ENCODE measurements at places on chromosomes 6 and 20.

DNA sequence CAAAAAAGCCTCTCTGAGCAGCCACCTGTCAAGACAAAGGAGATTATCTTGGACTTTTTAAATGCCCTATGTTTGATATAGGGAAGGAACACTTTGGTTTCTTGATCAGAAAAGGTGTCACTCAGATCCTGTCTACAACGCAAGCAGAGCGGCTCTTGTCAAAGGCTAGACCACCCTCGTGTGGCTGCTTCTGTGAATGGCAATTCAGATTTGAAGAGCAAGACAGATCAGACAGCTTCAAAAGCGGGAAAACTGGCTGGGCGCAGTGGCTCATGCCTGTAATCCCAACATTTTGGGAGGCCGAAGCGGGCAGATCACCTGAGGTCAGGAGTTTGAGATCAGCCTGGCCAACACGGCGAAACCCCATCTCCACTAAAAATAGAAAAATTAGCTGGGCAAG, 10.1 kb upstream of the NXT1 start:
- peak; percentile 87 for DNase-seq

DNA sequence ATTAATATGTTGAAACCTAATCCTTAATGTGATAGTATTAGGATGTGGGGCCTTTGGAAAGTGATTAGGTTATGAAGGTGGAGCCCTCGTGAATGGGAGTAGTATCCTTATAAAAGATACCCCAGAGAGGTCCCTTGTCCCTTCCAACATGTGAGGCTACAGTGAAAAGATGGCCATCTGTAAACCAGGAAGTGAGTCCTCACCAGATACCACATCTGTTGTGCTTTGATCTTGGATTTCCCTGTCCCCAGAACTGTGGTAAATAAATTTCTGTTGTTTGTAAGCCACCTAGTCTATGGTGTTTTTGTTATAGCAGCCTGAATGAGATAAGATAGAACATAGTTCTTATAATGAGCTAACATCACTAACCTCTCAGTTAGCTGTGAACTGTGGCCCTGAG, 16.6 kb upstream of the CALHM6 start:
- no peak for DNase-seq

DNA sequence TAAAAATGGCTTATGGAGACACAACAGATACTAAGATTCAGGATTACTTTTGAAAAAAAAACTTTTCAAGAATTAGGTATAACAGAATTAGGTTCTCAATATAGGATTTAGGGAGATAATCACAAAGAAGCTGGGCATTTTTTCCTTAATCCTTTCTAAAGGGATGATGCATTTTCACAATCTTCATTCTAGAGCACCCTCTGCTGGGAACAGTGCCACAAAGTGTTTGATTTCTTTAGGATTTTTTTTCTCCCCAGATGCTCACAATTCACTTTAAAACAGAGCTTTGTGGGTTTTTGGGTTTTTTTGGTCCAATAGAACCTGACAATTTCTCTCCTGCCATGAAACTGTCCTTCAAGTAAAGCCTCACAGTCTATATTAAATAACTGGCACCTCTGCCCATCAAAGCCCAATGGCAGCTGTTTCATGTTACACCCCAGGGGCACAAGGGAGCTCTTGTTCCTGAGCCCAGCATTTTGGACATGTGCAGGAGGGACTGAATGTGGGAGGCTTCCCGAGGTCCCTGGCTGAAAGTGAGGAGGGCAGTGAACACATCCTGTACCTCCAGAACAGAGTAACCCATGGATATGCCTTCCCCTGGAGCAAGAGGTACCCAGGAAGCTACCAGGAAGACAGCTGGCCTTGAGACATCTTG, 39.7 kb downstream of the PREP start:
- no peak for DNase-seq

DNA sequence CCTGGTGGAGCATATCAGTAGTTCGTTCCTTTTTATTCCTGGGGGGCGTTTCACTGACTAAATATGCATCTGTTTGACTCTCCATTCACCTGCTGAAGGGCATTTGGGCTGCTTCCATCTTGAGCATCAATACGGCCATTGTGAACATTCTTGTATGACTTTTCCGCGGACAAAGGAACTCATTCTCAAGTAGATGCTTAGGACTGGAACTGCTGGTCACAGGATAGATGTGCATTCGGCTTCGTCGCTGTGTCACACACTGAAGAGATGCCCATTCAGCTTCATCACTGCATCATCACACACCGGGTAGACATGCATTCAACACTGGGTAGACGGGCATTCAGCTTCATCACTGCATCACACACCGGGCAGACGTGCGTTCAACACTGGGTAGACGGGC, 95.3 kb downstream of the TAF4 start:
- DNase-seq: peak; percentile 93

- DNase-seq: no peak
Observed at GRCh38 chr6:30836957-30837356, 47.4 kb upstream of the DDR1 start.

DNA sequence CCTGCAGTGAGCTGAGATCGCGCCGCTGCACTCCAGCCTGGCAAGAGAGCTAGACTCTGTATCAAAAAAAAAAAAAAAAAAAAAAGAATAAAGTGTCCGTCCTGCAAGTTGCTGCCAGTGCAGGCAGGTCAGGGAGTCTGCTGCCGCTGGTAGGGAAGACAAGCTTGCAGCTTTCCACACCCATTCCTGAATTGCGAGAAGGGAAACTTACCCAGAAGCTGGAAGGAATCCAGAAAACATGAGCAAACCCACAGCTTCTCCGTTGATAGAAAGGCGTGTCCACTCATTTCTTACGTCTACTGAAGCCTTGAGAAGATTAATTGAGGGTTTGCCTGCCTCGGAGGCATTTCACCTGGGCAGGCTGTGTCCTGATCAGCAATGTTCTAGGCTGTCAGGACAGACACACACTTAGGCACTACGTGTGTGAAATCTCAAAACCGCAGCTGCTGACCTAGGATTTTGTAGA, 61.6 kb upstream of the DSP start:
- DNase-seq: peak; percentile 48

GRCh38 chr20:2086177-2086979, 15.2 kb upstream of the STK35 start:
- no peak for DNase-seq

DNA sequence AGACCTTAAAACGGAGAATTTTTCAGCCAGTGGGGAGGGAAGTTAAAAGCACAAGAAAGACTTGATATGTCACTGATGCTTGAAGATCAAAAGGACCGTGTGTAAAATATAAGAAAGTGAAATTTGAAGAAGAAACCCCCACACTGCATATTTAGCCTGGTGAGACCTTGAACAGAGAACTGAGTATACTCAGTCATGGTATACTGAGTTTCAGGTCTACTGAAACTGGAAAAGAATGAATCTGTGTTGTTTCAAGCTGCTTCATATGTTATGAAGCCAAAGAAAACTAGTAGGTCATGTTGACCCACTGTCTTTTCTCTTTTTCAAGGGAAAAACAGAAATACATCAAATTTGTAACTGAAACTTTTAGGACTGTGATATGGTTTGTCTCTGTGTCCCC, 443.8 kb upstream of the GJE1 start:
- DNase-seq: no peak

- DNase-seq: peak; percentile 33
Observed at GRCh38 chr6:142802124-142802523, 142.9 kb downstream of the HIVEP2 start.

GRCh38 chr6:1287103-1287591, 24.8 kb upstream of the FOXQ1 start:
- DNase-seq: peak; percentile 46

DNA sequence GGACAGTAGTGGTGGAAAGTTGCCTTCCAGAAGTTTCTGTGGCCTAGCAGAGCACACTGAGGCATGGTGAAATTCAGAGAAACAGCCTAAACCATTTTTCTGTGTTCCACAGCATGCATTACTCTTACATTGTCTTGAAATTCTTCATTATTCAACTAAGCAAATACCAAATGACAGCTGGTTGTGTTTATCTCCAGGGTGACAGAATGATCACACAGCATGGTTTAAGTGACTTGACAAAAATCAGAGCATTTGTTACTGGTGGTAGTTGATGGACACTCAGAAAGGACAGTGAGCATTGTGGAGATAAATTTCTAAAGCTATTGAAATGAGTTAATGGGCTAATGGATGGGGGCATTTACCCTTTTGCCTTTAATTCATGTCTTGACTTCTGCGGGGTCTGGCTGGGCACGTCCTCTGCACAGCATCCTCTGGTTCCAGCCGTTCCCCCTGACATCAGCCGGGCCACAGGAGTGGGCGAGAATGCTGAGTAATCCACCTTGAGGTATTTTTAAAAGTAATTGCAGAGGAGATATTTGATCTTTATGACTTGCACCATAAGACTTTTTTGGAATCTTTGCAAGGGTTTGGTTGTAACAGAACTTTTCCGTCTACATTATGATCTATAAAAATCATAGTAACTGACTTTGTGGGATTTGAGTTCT, 78.9 kb upstream of the SCP2D1 start:
- DNase-seq: no peak
